ENCODE measurements at places on chromosomes 16 and 17.
A peak's percentile ranks its signal among the peaks of the same experiment; 100 is the strongest.

DNA sequence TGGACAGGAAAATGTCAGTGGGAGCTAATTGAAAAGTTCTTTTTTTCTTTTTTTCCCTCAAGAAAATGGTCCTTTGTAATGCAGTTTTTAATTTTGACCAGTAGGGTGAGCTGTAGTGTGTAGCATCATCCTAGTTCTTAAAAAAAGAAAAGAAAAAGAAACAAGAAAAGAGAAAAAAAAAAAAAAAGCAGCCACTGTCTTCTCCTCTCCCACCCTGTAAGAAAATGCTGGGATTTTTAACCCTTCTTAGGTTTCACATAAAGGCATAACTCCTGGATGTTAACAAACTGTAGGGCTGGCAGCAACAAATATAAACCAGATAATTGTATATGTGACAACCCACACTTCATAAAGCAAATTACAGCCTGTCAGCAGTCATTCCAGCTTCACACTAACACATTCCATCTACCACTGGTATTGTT is 78.1 kb downstream of the SKAP1 start:
- no peaks in the 10 kb centered on the region for H3K27me3 ChIP-seq
- DNase-seq, result peak; percentile 31
- no peak overlapping the region for H3K4me3 ChIP-seq
- peaks cover 19% of the 10 kb centered on the region for H3K4me1 ChIP-seq
- H3K27ac ChIP-seq, result peak overlapping the region; percentile 21
- peaks cover 4% of the 10 kb centered on the region for H3K36me3 ChIP-seq

DNA sequence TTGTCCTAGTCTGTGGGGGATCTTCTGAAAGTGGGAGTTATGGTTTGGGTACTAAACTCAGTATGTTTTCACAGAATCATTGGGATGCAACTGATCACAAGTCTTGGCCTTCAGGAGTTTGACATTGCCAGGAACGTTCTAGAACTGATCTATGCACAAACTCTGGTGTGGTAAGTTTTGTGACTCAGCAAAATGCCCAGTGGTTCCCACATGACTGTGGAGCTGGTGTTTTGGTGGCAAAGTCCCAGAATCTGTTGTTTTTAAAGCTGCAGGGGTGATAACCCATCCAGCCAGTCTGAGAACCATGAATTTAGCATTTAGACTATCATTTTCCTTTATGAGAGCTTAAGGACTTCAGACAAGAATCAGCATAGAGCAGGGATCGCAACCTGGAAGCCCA is 40.6 kb downstream of the GDE1 start:
- no peaks in the 10 kb centered on the region for H3K4me1 ChIP-seq
- H3K4me3 ChIP-seq, result no peak overlapping the region
- no peak for DNase-seq
- no peaks in the 10 kb centered on the region for H3K36me3 ChIP-seq

DNA sequence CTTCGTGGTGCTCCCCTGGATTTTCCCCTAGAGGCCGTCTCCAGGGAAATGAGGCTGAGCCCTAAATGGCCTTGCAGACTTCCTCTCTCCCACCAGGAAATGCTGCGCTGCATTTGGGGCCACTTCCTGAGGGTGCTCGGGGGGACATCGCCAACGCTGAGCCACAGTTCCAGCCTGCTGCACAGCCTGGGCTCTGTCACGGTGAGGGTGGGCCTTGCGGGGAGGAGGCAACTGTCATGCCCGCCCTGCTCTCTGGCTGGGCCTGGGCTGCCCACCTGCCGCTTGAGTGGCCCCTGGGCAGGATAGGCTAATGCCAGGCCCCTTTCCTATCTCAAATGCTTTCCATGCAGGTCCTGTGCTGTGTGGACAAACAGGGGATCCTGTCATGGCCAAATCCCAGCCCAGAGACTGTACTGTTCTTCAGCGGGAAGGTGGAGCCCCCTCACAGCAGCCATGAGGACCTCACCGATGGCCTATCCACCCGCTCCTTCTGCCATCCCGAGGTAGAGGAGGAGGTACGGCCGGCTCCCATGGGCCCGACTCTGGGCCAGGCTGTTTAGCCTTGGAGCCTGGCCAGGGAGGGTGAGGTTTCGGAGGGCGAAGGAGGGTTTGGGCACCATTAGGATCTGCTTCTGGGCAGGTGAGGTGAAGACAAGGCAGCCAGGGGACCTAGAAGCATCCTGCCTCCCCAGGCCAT is 24.2 kb downstream of the CASKIN2 start:
- no peak overlapping the region for H3K4me3 ChIP-seq
- no peaks in the 10 kb centered on the region for H3K27me3 ChIP-seq
- H3K27ac ChIP-seq, result no peak overlapping the region
- peaks cover 31% of the 10 kb centered on the region for H3K4me1 ChIP-seq
- no peak for DNase-seq

GRCh38 chr17:79832218-79833109 is 6.8 kb downstream of the CBX4 start:
- H3K4me3 ChIP-seq, result peak overlapping the region; percentile 38
- peaks cover 34% of the 10 kb centered on the region for H3K4me1 ChIP-seq
- peaks cover 15% of the 10 kb centered on the region for H3K36me3 ChIP-seq

GRCh38 chr16:90020838-90021382 is 1.7 kb upstream of the DBNDD1 start:
- H3K4me1 ChIP-seq, result peaks cover 33% of the 10 kb centered on the region
- H3K4me3 ChIP-seq, result no peak overlapping the region
- peaks cover 6% of the 10 kb centered on the region for H3K27me3 ChIP-seq
- no peaks in the 10 kb centered on the region for H3K36me3 ChIP-seq
- no peak overlapping the region for H3K27ac ChIP-seq

- DNase-seq, result no peak
- H3K4me1 ChIP-seq, result no peaks in the 10 kb centered on the region
- no peaks in the 10 kb centered on the region for H3K36me3 ChIP-seq
- no peak overlapping the region for H3K4me3 ChIP-seq
- H3K27me3 ChIP-seq, result peaks cover 4% of the 10 kb centered on the region
Measured at GRCh38 chr17:68909066-68909465, 46.1 kb downstream of the ABCA8 start.

DNA sequence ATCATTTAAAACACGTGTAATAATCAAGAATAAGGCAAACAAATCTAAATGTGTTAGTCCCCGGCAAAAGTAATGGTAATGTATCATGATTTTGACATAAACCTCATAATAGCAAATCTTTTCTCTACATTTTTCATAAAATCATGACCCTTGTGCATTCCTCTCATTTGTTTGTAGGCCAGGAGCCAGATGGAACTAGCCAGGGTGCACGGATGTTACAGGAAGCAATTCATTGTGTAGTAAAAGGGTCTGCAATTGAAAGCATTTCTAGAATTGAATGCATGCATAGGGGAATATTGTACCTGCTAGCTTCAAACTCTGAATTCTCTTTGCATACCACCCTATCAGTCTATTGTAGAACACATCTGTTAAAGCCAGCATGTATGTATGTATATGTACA is 66.6 kb downstream of the CNTNAP4 start:
- no peak overlapping the region for H3K4me3 ChIP-seq
- no peaks in the 10 kb centered on the region for H3K36me3 ChIP-seq
- peaks cover 2% of the 10 kb centered on the region for H3K27me3 ChIP-seq
- DNase-seq, result no peak
- no peaks in the 10 kb centered on the region for H3K4me1 ChIP-seq
- no peak overlapping the region for H3K27ac ChIP-seq

DNA sequence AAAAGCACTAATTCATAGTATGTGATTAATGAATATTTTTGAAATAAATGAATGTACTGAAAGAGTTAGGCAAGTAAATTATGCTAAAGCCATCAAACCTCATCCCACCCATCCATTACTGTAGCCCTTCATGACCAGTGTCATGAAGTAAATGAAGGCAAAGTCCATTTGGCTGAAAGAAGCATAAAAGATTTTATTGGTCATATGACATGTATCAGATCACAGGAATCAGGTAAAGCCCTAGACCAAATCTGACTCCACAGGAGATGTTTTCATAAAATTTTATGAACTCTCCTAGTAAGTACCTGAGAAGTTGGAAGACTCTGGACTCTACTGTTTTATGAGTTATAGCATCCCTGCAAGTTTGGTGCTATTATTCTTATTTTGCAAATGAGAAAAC is 213.5 kb downstream of the TMEM114 start:
- no peaks in the 10 kb centered on the region for H3K36me3 ChIP-seq
- DNase-seq, result no peak
- no peaks in the 10 kb centered on the region for H3K27me3 ChIP-seq
- H3K4me3 ChIP-seq, result no peak overlapping the region
- no peak overlapping the region for H3K27ac ChIP-seq

DNA sequence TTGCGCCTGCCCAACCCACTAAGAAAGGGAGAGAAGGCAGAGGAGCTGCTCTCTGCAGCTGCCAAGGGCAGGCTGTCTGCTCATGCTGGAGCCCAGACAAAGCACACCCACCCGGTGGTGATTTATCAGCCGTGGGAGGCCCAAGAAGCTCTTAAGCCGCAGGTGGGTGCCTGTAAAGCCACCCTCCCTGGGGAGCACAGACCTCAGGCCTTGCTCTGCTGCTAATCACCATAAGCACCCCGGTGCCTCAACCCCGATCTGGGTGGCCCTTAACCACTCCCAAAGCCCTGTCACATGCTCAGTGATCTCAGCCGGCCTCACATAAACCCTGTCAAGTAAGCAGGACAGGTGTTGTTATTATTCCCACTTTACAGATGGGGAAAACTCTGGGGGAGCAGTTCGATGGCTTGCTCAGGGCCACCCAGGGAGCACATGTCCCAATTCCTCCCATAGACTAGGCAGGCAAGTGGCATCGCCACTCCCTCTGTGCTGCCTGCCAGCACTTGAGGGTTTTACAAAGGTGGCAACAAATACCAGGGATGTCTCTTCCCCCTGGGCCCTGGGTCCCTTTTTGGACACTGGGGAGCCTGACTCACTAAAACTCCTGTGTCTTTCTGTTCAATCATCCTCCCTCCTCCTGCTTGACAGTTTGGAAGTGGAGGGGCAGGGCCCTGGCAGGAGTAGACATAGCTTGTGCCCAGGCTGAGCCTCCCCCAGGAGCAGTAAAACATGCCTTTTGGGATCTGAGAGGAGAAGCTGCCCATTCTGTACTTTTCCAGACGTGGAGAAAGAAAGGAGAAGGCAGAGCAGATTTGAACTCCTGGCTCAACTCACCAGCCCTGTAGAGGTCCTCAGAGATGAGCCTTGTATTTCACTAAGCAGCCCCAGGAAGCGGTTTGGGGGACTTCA is 299.3 kb downstream of the SOX9 start:
- no peaks in the 10 kb centered on the region for H3K36me3 ChIP-seq
- H3K4me3 ChIP-seq, result no peak overlapping the region
- no peaks in the 10 kb centered on the region for H3K4me1 ChIP-seq
- no peak overlapping the region for H3K27ac ChIP-seq

GRCh38 chr16:3460121-3460520 is 16.6 kb downstream of the NAA60 start:
- H3K27me3 ChIP-seq, result no peaks in the 10 kb centered on the region
- H3K27ac ChIP-seq, result peak overlapping the region; percentile 97
- H3K36me3 ChIP-seq, result no peaks in the 10 kb centered on the region
- H3K4me3 ChIP-seq, result peak overlapping the region; percentile 93

GRCh38 chr17:9702914-9703780 is 57.8 kb downstream of the USP43 start:
- DNase-seq, result no peak
- no peak overlapping the region for H3K27ac ChIP-seq

- DNase-seq, result no peak
- peak overlapping the region; percentile 2 for H3K27ac ChIP-seq
- peaks cover 38% of the 10 kb centered on the region for H3K4me1 ChIP-seq
- no peaks in the 10 kb centered on the region for H3K36me3 ChIP-seq
- no peaks in the 10 kb centered on the region for H3K27me3 ChIP-seq
- H3K4me3 ChIP-seq, result peak overlapping the region; percentile 11
Measured at GRCh38 chr17:59848778-59849177, 44.0 kb downstream of the TUBD1 start.

- peaks cover 39% of the 10 kb centered on the region for H3K4me1 ChIP-seq
- DNase-seq, result peak; percentile 15
- peak overlapping the region; percentile 46 for H3K4me3 ChIP-seq
- peaks cover 40% of the 10 kb centered on the region for H3K36me3 ChIP-seq
- H3K27me3 ChIP-seq, result no peaks in the 10 kb centered on the region
- H3K27ac ChIP-seq, result peak overlapping the region; percentile 2
Measured at GRCh38 chr16:46583036-46583435, 38.1 kb downstream of the SHCBP1 start.

GRCh38 chr17:51200295-51200694 is 34.1 kb downstream of the NME2 start:
- DNase-seq, result peak; percentile 7
- H3K4me1 ChIP-seq, result peaks cover 9% of the 10 kb centered on the region
- peaks cover 3% of the 10 kb centered on the region for H3K27me3 ChIP-seq
- peaks cover 9% of the 10 kb centered on the region for H3K36me3 ChIP-seq

GRCh38 chr17:15659663-15660062 is 24.4 kb downstream of the TRIM16 start:
- H3K4me1 ChIP-seq, result no peaks in the 10 kb centered on the region
- H3K27me3 ChIP-seq, result peaks cover 2% of the 10 kb centered on the region
- H3K27ac ChIP-seq, result no peak overlapping the region
- H3K4me3 ChIP-seq, result no peak overlapping the region
- DNase-seq, result no peak

DNA sequence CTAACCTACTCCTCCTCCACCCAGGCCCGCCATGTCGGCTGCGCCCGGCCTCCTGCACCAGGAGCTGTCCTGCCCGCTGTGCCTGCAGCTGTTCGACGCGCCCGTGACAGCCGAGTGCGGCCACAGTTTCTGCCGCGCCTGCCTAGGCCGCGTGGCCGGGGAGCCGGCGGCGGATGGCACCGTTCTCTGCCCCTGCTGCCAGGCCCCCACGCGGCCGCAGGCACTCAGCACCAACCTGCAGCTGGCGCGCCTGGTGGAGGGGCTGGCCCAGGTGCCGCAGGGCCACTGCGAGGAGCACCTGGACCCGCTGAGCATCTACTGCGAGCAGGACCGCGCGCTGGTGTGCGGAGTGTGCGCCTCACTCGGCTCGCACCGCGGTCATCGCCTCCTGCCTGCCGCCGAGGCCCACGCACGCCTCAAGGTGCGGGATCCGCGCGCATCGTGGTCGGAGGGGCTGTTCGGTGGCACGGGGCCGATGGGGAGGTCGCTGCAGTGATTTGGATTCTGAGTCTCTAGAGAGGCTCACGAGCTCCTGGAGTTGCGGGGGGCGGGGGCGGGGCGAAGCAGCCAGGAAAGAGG is 878 bp downstream of the TRIM72 start:
- peaks cover 14% of the 10 kb centered on the region for H3K27me3 ChIP-seq
- H3K4me1 ChIP-seq, result peaks cover 17% of the 10 kb centered on the region
- DNase-seq, result no peak
- no peaks in the 10 kb centered on the region for H3K36me3 ChIP-seq
- H3K27ac ChIP-seq, result no peak overlapping the region
- peak overlapping the region; percentile 78 for H3K4me3 ChIP-seq

GRCh38 chr16:24041834-24042631 is 206.2 kb downstream of the PRKCB start:
- peak overlapping the region; percentile 81 for H3K27ac ChIP-seq
- H3K4me1 ChIP-seq, result peaks cover 60% of the 10 kb centered on the region
- H3K36me3 ChIP-seq, result peaks cover 18% of the 10 kb centered on the region
- H3K27me3 ChIP-seq, result peaks cover 2% of the 10 kb centered on the region
